ENCODE measurements at places on chromosomes 2 and 18.

DNA sequence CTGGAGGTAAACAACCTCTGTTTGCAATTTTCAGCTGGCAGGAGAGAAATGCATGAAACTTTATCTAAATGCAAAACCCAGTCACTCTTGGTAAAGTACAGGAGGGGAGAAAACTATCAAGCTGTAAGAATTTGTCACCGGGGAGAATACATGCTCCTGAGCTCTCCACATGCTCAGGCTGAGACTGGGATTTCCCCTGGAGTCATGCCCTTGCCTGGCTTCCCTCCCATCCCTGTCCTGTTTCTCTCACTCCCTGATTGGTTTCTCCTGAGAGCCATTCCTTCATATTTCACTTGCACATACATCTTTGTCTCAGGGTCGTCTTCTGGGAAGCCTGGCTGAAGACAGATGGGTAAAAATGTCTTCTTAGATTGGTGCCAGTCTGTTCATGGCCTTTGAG is 52.9 kb upstream of the SPATS2L start:
- DNase-seq: no peak

DNA sequence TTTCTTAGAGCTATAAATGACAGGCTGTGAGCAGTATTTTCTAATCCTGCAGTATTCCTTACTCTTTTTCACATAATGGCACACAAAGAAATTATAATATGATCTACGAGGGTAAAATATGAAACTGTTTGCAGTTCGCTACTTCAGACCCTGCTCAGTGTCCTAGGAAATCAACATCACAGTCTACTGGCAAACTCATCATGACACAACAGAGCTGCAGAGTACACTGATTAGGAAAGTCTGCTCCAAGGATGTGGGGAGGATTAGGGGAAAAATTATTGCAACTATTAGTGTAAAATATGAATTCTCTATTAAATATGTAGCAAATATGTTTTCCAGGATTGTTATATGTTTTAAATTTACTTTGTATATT is 149.2 kb upstream of the REG3G start:
- no peak for DNase-seq

- no peak for DNase-seq
Observed at GRCh38 chr2:190301032-190301431, 18.6 kb downstream of the HIBCH start.

DNA sequence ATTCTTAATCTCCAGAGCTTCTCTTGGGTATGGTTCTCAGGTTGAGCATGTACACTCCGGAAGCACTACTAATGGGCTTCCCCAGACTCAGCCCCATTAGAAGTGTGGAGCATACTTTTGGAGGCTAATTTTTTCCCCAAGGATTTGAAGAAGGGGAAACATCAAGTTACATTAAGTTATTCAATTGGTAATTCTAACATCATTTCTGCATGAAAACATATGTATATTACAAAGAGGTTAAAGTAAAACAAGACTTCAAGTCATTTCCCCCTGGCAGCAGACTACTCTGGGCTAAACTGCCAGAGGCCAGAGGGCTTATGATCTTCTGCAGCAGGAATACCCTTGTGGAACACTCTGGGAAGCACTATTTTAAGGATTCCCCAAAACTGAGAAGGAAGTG is 227.7 kb upstream of the STK17B start:
- no peak for DNase-seq

DNA sequence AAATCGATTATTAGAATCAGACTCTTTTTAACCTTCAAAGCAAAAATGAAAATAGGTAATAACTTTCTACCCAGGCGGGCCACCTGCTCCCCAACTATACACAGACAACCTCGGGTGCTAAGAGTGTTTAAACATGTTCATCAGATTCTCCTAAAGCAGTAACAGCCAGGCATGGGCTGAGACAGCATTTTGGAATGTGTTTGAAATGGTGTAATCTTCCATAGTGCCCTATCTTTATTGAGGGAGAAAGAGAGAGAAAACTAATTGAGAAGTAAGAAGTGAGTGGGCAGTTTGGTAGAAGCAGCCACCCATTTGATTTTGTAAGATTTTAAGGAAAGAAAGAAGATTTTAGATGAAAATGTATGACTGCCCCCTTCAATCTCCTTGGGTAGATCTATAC is 196.1 kb upstream of the CTAGE1 start:
- DNase-seq: no peak

- peak; percentile 44 for DNase-seq
Observed at GRCh38 chr2:48343571-48344440, 186.1 kb upstream of the STON1 start.

DNA sequence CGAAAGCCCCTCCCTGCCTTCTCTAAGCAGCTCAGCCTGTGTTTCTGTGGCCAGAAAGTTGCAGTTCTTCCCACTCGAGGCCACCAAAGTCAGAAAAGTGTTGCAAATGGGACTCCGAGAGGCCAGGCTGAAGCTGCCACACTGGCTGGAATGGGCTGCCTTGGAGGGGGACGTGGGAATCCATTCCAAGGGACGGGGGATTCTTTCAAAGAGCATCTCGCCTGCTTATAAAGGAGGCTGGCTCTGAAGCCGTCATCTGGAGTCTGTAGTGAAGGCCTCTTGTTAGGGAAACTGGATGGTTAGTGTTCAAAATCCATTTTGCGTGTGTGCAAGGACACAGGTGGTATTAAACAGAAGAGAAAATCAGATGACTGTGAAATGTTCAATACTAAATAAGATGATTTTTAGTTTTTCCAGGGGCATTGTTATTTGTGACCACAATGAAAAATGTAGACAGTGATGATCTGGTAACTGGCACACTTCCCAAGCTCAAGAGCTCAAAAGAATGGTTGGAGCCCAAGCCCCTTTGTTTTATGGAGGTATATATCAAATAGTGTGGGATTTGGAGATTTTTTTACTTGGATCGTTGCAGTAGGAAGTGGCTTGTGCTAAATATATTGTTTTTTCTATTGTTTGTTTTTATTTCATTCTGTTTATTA is 782 bp downstream of the FAM228B start:
- no peak for DNase-seq

DNA sequence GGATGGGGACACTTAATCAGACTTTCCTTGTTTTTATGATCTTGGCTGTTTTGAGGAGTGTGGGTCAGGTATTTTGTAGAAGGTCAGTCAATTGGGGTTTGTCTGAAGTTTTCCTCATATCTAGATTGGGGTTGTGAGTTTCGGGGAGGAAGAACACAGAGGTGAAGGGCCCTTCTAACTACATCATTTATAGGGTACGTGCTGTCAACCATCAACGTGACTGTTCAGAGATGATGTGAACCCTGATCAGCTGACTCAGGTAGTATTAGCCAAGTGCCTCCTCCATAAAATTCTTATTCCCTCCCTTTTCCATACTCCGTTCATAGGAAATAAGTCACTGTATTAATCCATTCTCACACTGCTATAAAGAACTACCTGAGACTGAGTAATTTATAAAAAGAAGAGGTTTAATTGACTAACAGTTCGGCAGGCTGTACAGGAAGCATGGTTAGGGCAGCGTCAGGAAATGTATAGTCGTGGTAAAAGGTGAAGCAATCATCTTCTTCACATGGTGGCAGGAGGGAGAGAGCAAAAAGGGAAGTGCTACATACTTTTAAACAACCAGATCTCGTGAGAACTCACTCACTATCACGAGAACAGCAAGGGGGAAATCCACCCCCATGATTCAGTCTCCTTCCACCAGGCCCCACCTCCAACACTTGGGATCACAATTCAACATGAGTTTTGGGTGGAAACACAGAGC is 547.1 kb upstream of the LINC00305 start:
- DNase-seq: peak; percentile 93

DNA sequence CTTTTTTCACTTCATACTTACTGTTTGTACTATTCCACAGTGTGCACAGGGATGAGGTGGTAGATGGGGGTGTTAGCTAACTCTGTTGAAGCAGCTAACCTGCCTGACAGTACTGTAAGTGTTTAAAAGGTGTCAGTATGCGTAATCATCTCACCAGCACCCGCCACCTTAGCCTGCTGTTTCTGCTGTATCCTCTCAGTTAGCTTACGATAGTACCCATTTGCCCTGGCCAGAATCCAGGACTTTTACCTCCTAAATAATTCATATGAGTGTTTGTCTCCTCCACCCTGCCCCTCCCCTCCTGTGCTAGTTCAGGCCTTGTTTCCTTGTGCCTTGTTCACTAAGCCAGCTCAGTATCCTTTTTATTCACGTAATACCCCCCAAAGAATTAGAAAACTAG is 34.2 kb downstream of the TRAPPC12 start:
- no peak for DNase-seq

DNA sequence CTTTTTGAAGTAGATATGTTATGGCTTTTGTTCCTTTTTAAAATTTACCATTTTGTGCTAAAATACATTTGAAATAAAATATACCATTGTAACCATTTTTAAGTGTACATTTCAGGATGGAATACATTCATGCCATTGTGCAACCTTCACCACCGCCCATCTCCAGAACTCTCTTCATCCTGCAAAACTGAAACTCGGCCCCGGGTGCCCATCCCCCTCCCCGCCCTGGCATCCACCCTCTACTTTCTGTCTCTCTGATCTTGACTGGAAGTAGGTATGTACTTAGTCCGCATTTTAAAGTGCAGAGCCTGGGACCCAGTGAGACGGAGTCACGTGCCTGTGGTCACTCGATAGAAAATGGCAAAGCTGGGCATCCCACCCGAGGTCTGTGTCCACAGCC is 45.6 kb downstream of the DIPK1C start:
- no peak for DNase-seq

DNA sequence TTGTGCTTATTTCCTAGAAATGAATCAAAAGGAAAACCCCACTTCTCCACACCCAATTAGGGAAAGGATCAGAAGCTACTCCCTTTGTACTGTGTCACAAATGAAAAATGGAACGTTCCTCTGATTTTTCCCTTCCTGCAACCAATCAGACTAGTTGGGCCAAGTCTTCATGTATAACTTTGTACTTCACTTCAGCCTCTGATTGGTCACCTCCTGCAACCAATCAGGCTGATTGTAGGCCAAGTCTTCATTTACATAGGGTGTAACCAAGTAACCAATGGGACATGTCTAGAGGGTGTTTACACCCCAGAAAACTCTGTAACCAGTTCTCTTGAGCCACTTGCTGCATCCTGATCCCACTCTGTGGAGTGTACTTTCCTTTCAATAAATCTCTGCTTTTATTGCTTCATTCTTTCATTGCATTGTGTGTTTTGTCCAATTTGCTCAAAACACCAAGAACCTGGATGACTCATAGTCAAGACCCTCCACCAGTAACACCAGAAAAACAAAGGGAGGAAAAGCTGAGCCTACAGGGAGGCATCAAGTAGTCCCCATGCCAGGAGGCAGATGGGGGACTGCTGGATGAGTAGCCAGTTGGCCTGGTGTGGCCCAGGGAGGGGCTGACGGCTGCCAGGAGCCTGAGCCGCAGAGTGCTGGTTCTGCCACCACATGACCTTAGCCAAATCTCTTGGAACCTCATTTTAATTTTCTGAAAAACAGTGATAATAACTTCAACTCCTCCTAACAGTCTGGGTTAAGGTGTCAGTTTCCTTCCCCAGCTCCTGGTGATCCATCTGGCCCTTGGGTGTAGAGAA is 46.1 kb downstream of the SOWAHC start:
- DNase-seq: no peak

DNA sequence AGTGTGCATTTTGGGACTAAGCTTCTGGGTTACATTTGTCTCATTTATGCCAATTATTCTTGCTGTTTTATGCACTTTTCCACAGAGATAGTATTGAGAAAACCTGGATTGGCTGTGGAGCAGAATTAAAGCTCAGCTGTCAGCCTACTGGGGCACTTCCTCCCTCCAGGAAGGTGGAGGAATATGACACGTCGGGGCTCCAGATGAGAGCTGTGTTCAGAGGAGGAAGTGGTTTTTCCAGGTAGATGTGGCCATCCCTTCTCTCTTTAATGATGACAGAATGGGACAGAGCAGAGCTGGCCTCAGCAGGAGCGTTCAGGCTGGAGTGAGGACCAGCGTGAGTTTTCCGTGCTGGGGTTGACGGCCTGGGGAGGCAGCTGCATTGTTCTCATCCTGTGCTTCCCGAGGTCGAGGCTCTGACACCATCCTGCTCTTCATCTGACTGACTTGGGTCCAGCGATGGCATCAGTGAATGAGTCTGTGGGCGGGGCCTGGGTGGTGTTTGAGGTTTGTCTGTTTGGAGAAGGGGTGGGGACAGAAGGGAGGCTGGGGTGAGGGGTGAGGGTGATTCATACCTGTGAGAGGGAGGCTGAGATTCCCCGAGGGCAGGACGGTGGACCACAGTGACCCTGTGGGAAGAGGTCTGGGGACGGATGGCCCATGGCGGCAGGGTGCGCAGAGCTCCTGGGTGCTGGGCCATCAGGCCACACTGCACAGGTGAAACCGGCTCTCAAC is 207.0 kb downstream of the LDLRAD4 start:
- no peak for DNase-seq

DNA sequence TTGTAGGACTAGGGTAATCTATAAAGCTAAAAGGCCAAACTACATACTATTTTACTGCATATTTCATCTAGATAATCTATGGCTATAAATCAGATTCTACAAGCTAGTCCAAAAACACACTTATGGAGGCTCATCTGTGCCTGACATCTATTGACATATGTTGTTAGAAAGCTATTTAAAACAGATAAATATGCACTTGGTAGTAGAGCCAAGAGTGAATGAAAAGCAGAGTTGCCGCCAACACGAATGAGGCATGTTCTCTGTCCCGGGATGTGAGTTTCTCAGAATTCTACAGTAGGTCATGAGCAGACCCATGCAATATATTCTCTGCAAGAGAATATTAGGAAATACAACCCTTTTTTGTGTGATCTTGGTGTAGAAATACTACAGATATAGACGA is 66.7 kb upstream of the LPIN2 start:
- no peak for DNase-seq

DNA sequence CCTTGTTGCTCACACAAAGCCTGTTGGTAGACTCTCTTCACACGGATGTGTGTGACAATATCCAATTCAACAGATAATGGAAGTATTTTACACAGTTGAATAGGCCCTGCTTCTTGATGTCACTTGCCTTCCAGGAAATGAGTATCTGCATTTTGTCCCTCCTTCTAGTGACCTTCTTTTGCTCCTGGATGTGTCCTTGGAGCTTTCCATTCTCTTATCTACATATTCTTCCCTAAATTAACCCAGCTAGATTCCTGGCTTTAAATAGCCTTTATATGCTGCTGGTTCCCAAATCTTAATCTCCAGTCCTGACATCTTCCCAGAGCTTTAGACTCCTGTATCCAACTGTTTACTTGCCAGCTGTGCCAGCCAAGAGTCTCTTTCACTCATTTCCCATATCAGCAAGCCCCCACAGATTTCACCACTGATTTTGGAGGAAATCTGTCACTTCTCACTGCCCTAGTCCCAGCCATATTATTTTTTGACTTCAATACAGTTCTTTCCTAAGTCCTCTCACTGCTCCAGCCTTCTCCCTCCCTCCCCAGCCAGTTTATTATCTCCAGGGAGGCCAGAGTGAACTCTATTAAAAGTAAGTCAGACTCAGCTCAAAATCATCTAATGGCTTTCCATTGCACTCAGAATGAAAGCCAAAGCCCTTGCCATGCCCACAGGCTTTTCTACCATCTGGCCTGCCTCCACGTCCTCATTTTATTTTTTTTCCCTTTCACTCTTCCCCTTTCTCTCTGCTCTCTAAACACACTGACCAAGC is 170.0 kb downstream of the PDE11A start:
- no peak for DNase-seq

GRCh38 chr2:179991344-179991743 is 15.8 kb downstream of the CWC22 start:
- no peak for DNase-seq
